Naive thymus-derived CD4-positive, alpha-beta T cell (primary cell): ENCODE measurements at places on chromosomes 2 and 18. TPM values are rescaled to one million over a fixed set of nuclear protein-coding genes. Genes with fewer than 3 reads are reported as not detected.

DNA sequence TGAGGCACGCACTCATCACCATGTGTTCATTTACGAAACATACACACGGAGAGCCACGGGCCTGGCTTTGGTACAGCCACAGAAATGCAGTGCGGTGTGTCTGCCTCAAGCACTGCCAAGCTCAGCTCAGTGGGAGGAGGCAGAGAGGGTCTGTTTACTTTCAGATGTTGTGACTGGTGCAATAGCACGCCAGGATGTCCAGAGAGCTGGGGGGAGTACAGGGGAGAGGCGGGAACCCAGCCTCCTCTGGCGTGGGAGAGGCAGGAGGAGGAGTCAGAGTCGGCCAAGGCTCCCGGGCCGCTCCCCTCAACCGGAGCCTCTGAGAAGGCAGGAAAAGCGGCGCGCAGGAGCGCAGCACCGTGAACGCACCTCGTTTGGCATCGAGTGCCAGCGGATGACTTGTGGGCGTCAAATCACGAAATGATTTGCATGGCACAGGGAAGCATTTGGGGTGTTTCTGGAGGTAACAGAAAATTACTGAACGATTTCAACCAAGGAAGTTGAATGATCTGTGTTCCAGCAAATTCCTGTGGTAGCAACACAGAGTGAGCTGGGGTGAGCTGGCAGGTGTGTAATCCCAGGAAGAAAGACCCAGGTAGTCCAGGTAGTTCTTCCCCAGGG, 143.0 kb downstream of the ZNF516 start:
- DNase-seq, result no peak

DNA sequence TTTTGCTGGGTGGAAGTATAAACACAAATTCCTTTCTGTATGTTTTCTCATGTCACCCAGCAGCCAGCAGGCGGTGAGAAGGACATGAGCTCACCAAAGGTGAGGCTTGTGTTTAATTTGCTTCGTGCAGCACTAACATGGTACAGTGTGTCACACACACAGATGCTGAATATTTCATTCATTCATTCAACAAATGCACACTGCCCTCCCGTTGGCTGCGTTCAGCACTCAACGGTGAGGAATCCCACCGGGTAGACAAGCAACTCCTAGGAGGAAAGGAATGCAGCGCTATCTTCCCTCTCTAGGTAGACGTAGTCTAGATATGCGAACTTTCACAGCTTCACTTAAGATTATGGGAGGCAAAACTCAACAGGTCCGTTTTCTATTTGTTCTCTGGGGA, 85.1 kb downstream of the LONRF2 start:
- no peak for DNase-seq

DNA sequence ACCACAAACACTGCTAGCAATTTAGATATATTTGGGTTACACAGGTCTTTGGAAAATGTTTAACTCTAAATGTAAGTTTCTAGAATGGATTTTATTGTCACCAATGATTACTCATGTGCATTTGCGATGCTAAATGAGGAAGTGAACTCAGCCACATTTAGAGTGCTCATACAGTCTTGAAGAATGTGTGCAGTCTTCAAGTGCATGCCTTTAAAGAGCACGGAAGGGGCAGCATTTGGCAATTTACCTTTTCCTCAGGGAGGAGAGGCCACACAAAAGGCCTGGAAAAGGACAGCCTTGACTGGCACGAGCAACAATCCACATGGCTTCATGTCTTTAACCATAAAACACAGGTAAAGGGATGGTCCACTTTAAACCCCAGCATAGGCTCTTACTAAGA, 78.5 kb upstream of the STK17B start:
- DNase-seq, result no peak

DNA sequence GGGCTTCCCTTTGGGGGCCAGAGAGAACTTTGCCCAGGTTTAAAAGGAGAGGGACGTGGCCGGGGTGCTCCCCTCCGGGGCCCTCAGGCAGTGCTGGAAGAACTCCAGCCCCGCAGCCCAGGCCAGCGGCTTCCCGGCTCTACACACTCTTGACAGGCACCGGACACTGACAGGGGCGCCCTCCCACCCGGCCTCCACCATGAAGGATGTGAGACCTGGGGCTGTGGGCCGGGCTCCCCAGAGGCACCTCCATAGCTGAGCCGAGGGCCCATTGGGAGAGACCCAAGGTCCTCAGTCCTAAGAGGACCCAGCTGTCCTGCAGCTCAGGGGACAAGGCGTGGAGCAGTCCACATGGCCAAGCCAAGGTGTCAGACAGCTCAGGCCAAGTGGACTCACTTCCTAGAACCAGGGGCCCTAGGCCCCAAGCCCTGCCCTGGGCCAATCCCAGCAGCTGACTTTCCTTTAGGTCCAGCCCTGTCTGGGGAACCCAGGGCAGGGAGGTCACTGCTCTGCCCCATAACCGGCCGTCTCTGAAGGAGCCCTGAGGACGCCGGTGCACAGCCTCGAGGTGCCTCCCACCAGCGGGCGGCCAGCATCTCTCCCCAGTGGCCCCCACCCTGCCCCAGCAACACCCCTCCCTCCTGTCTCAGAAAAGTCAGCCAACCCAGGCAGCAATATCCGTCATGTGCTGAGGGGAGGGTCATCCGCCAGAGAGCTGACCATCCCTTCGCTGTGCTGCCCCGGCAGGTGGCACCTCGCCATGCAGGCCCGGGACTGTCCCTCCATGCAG, 51.8 kb downstream of the BIN1 start:
- no peak for DNase-seq

The RBM43 gene
- total RNA-seq, result 19.2 TPM

The GTF2A1L gene
- total RNA-seq, result not detected

The MBOAT2 gene
- 3.9 and 5.3 TPM in 2 replicates for total RNA-seq

The CPLX4 gene
- not detected in 2 replicates for total RNA-seq
